CD8-positive, alpha-beta T cell (primary cell): ENCODE measurements at places on chromosomes 3 and 15. TPM values are rescaled to one million over a fixed set of nuclear protein-coding genes. Genes with fewer than 3 reads are reported as not detected.

POPDC2 gene
- 2.1 TPM for total RNA-seq

RARB gene
- total RNA-seq = not detected

GOLGA8G gene
- not detected for total RNA-seq

GATA2 gene
- total RNA-seq = 0.27 TPM

SUCNR1 gene
- total RNA-seq = not detected

CILP gene
- total RNA-seq = 0.25 TPM

RCCD1 gene
- total RNA-seq = 4.1 TPM

C3orf22 gene
- not detected for total RNA-seq

TIPIN gene
- 4.9 TPM for total RNA-seq

HGD gene
- 3.2 TPM for total RNA-seq

SLC28A1 gene
- not detected for total RNA-seq

GOLGA8S gene
- not detected for total RNA-seq

SERPINI1 gene
- 0.25 TPM for total RNA-seq

DNA sequence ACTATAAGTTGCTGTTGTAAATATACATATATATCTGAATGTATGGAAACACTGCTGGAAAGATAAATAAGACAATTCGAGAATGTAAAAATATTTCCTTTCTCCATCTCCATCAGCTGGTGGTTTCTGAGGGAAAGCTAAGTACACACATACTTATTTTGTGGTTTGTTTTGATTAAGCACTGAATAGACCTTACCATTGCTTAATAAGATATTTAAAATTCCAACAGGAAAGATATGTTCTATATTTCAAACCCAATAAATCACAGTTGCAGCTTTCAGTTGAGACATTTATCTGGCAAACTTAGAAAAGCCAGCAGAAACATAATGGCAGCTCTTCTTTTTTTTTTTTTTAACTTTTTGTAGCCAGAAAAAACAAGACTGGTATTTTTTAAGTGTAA is 160.4 kb downstream of the VGLL3 start:
- DNase-seq = no peak

GRCh38 chr3:5251196-5251583 is 63.7 kb downstream of the EDEM1 start:
- no peak for DNase-seq

DNA sequence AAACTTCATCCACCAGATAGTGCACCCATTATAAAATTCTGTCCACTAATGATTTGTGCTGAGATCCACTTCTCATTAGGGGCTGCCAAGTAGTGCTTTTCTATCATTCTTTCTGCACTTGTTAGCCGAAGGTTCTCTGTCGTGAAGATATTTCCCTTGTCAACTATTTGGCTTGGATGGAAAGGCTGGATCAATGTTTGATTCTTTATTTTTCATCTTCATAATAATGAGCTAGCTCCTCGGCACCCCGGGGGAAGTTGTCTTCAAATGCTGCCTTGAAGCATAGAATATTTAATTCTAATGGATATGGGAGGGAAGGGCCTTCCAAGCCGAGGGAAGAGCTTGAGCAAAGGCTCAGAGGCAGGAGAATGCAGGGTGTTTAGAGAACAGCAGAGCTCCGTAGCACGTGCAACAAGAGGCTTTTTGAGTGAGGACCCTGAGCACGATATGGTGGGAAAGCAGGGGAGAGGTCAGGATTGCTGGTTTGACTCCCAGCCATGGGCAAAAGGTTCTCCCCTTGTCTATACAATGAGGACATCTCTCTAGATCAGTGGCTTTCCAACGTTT is 16.3 kb upstream of the MUC20 start:
- DNase-seq = no peak

GRCh38 chr3:133520286-133520685 is 53.2 kb upstream of the CDV3 start:
- no peak for DNase-seq

GRCh38 chr15:85403745-85404144 is 23.3 kb downstream of the AKAP13 start:
- no peak for DNase-seq

- no peak for DNase-seq
These were observed 23.3 kb downstream of the IL17RD start for GRCh38 chr3:57141719-57142410.

DNA sequence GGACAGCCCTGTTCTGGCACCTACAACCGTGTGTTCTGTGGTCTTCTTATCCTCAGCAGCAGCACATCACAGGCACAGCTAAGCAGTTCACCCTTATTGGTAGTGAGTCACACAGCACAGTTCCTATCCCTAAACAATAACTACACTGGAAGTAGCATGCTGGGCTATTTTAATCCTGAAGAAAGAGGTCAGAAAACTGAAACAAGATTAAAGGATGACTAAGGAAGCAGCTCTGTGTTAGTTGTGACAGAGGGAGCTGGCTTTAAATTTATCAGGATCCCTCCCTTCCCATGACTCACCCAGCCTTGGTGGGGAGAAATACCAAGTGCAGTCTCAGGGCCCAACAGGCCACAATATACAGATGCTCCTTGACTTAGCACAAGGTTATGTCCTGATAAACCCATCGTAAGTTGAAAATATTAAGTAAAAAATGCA is 144.3 kb downstream of the ERC2 start:
- DNase-seq = no peak

- peak; percentile 32 for DNase-seq
These were observed 5.8 kb downstream of the GNAI2 start for GRCh38 chr3:50241713-50242380.

DNA sequence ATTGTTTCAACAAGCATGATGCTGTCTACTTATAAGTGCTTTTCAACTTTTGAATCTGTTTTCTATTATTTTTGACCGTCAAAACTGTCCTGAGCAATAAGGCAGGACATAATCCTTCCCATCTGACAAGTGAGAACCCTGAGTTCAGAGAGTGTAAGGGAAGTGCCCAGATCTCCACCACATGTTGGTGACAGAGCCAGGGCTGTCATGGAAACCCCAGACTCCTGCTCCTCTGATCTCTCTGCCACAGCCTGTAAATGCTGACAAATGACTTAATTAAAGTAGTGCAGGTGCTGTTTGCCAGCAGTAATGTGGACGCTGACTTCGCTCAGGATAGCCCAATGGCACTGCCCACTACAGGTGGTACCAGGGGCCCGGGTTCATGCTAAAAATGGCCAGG is 40.3 kb downstream of the SPSB4 start:
- DNase-seq = no peak

DNA sequence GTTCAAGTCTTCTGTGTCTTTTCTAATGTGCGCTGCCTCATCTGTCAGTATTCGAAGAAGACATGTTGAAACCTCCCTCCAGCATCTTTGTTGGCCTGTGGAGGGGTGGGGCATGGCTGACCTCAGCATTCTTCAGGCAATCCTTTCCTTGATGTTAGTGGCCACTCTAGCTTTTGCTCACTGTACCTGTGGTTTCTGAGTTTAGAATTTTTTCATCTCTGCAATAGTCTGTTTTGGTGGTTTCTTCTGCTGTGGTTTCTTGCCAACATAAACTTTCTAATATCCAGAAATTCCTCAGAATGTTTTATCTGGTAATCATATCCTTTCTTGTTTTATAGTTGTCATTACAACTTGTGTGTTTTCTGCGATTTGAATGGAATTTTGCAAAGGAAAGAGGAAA is 251.3 kb upstream of the NR2E3 start:
- DNase-seq = no peak

DNA sequence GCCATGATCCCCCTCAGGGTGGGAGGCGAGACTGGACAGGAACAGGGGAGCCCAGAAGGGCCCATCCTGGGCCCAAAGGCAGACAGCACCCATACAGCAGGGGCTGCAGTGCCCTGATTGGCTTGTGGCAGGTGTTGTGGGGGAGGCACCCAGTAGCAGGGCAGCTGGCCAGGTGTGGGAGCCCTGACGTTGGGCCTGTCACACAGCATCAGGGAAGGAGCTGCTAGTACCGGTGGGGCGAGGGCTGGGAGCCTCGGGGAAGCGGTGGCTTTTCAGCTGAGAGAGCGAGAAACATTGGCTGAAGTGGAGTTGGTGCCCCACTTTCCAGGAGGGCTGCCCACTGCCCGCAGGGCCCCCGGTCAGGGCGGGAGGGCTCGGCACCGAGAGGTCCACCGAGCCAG is 19.7 kb upstream of the CYP11A1 start:
- no peak for DNase-seq

DNA sequence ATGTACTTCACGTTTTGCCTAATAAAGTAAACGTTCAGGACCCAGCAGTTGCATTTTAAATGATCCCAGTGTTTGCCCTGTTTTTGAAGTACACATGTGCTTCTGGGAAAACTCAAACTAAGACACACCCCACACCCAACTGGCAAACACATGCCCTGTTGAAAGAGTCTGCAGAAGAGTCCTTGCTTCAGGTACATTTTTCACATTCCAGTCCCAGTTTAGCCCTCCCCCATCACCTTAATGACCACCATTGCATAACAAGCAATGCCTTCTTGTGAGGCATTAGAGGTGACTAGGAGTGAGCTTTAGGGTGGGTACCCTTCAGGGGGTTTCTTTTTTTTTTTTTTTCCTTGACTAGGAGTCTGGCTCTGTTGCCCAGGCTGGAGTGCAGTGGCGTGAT is 322.3 kb downstream of the CNTN4 start:
- DNase-seq = no peak

GRCh38 chr3:45480218-45480617 is 91.8 kb downstream of the LARS2 start:
- DNase-seq = no peak

- DNase-seq = no peak
These were observed 1.8 kb downstream of the TWF2 start for GRCh38 chr3:52237006-52237656.

DNA sequence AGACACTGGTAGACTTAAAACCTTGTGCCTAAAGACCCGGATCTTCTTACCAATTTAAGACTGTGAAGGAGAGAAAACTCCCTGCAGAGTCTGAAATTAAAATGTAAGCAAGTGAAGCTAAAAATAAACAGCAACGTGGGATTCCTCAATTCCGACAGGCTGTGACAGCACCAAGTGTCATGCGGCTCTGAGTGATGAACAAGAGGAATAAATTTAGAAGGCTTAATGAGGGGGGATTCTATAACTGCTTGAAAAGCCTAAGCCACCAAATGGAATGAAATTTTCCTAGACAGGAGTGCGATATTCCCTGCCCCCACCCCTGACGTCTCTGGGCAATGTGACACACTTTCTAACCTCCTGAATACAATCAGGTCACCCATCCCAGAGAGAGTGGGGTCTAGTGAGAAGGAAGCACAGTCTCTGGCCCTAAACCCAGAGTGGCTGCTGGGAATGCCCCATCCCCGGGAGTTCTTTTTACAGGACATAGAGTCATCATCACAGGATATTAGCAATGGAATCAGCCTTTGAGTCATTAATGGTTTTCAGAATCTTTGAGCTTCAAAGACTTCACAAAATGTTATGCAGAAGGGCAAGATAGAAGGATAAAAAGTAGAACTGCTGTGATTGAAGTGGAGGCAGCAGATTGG is 114.3 kb downstream of the EDEM1 start:
- no peak for DNase-seq
